ENCODE measurements at places on chromosomes 7 and 10.

GRCh38 chr7:35553519-35553918 is 141.4 kb downstream of the HERPUD2 start:
- no peak for DNase-seq

- DNase-seq, result no peak
Measured at GRCh38 chr7:159008417-159008816, 136.2 kb downstream of the VIPR2 start.

DNA sequence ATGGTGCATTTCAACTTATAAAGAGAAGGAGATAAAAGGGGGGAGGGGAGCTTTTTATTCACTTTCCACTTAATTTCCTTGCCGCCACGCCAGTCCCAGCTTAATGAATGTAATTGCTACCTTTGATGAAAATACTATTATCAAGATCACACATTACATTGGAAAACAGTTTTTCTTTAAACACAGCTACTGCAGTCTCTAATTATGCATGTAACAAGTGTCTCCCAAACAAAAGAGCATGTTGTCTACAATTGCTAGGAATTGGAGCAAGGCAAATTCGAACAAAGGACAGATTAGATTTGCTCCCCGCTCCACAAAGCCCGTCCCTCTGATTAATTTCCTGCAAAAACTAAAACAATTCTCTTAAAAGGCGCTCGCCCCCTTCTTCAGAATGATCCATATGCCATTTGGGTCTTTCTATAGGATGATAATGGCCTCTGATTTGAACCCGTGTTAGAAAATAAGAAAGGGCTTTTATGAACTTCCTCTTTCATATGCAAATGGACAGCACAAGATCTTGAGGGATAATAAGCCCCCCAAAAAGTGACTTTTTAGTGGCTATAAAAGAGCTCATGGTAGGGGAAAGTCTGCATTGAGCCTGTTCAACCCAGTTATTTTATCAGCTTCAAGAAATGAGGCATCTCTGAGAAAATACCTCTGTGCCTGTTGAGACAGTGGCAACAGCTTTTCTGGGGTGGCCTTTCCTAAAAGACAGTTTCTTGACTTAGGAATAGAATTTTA is 60.6 kb downstream of the ACADSB start:
- DNase-seq, result no peak

DNA sequence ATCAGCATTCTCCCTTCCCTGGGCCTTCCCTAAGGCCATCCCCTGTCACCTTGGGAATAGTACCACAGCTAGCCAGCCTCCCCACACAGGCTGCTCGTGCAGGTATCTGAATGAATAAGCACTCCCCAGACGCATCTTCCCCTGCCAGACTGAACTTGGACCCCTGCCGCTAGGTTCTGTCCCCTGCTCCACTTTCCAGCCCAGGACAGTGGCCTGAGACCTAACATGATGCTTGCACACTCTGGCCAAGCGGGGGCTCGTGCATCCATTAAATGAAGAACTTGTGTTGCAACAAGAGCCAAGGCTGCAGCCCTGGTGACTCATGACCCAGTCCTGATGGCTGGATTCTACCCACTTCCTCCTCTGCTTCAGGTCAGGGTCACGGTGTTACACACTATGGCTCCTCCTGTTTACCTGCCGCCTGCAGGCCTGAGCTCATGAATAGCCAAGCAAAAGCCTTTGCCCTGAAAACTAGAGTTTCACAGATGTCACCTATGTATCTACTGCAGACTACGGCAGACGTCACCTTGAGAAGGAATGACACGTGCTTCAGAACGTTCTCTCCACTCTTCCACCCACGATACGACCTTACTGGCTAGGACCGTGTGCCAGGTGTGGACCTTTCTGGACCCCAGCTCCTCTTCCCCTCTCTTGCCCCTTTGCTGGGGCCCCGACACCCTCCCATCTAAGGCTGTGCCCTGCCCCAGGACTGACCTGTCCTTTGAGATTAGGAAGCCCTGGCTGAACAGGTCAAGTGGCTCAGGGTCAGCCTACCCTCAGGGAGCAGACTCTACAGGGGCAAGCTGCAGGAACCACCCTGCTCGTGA is 6.5 kb downstream of the ASB13 start:
- no peak for DNase-seq

DNA sequence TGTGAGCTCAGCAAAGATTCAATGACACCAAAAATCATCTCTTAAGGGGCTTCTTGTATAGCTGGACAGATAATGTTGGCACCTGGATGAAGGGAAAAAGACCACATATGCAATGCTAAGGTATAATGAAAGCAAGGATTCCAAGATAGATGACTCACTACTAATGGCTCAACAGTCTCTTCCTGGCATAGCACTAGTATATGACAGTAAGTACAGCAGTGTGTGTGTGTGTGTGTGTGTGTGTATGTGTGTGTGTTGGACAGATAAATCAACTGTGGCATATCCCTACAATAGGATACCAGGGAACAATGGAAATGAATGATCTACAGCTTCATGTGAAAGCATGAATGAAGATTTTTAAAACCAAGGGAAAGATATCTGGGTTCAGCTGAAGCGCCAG is 257.1 kb downstream of the SFMBT2 start:
- no peak for DNase-seq

GRCh38 chr7:30934225-30934624 is 22.6 kb downstream of the AQP1 start:
- no peak for DNase-seq

- no peak for DNase-seq
Measured at GRCh38 chr10:93945819-93946218, 47.9 kb upstream of the PLCE1 start.

GRCh38 chr10:75772153-75772887 is 340.9 kb downstream of the LRMDA start:
- no peak for DNase-seq

GRCh38 chr7:102944241-102944640 is 31.4 kb downstream of the LRRC17 start:
- no peak for DNase-seq

GRCh38 chr7:149552799-149553198 is 55.2 kb upstream of the ZNF746 start:
- no peak for DNase-seq

GRCh38 chr10:78288663-78289062 is 255.0 kb downstream of the RPS24 start:
- DNase-seq, result no peak

DNA sequence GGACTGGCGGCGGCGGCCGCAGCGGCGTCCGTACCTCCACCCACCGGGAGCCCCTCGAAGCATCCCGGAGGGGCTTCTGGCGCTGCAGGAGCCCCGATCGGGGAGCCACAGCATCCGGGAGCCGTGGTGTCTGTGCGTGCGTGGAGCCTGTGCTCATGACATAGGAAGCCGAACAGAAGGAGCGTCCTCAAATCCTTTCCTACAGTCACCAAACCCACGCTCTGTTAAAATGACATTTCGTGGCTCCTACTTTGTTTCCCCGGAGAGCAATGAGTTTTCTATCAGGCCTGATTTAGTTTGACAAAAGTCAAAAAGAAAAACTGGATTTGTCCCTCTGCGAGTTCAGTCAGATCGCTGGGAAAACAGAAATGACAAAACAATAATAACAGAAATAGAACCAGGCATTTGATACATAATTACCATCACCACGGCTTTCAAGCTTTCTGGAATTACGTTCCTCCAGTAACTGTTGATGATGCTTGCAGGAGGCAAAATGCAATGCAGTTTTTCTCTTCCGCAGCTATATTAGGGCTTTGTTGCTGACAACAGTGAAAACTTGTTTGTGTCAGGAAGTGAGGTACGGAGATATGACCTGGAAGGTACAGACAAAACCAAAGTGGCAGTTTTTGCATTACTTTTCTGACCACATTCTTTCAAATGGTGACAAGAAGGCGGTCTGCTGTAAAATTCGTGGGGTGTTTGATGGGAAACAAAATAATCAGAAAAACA is 219.3 kb upstream of the MKLN1 start:
- DNase-seq, result peak; percentile 17

DNA sequence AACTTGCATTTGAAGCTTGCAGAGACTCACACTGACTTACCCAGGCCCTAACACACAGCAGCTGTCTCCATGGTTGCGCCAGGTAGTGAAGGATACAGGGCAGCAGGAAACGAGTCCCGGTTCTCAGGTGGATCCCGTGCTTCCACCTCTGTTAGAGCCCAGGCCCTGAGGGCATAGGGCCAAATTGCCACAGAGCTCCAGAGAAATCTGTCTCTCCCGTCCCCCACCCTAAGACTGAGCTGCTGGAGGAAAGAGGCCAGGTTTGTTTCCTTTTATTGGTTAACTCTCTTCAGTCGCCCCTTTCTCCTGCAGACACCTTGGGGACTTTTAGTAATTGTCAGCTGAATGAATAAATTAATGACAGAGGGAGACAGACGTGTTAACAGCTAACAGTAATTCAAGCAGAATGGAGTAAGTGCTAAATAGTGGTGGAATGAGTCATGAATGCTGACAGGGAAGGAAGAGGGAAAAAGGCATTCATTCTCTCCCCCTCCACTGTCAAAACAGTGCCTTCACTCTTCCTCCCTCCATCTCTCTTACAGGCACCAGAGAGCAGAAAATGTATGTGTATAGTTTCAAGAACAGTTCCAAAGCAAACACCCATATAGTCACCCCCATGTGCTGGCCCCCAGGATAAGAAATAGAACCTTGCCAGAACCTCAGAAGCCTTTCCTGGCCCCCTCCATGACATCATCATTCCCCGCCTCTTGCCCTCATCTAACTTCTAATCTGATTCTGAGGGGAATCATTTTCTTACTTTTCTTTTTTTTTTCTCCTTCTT is 16.8 kb upstream of the DLG5 start:
- no peak for DNase-seq

DNA sequence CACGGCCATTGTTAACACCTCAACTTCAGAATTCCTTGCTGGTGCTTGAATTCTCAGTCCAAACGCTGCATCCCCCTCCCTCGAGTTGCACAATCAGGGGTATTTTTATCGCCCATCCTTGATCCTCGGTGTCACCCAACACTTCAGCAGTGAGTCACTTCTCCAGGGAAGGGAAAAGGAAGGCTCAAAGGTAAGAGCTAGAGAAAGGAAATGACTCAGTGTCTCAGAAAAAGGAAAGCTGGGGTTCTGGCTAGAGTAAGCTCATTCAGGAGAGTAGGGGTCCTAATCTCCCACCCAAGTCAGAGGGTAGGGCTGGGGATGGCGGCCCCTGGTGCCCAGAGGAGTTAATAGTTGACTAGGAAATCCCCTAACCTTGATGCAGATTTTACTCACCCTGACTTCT is 39.8 kb upstream of the TRIM8 start:
- no peak for DNase-seq

DNA sequence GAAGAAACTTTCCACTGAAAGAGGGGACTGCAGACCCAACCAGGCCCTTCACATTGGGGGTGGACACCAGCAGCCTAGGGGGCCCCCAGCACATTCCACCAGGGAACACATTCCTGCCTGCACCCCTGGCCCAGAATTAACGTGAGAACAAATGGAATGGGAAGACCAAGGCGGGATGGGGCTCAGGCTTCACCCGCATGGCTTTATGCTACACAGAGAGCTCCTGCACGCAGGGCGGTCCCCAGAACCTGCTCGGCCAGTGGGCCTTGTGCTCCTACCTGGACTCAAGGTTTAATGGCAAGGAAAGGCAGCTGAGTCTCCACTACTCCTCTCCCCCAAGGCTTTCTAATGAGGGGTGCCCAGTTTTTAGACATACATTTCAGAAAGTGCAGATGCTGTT is 146.3 kb upstream of the GPR26 start:
- DNase-seq, result no peak

- DNase-seq, result no peak
Measured at GRCh38 chr7:70694971-70695794, 436.8 kb upstream of the GALNT17 start.

DNA sequence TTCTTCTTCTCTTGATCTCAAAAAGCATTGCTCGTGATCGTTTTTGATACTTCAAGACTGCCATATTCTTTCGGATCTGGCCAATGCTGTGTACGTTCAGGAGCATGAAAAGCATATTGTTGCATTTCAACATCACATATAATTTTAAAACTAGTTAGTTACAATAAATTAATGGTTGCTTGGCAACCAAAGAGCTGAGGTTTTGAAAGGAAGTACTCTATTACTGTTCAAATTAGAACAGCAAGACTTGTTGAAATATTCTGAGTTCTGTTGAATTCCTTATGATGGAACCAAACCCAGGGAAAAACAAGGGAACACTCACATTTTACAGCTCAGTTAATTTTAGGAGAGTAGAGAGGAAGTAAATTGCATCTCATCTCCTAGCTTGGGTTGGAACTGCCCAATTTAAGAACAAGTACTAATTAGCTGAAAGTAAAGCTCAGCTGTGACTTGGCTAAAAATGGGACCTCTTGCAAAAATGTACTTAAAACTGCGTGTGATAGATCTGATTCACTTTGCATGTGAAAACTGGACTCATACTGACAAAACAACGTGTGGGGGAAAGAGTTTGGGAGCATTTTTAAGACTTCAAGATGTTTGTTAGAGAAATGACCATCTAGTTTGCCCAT is 21.2 kb downstream of the OR9A2 start:
- DNase-seq, result no peak

DNA sequence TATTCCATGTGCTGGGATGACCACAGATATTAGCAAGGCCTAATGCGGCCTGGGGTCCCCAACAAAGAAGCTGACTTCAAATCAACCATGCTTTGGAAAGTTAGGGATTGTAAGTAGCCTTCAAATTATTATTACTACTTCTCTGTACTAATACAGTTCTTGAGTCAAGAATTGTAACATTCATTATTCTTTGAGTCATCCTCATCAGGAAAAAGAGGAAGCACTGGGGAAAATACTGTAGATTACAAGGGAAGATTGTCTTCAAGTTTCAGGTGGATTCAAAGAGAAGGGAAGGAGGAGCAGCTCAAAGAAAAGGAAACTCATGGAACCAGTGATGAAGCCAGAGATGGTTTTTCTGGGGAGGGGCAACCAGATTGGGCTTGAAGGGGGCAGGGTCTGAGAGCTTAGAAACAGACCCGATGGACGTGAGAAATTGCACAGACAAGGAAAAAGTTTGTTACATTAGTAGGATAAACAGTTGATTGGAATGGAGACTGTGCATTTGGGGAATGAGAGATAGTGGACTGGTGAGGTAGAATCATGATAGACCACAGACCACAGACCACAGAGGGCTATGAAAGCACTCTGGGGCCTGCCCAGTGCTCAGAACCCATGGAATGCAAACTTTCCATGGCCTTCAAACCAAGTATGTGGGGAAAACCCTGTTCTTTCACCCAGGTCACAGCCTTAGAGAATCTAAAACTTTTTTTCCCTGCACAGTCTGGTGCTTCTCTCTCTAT is 209.9 kb downstream of the ZNF365 start:
- DNase-seq, result no peak

DNA sequence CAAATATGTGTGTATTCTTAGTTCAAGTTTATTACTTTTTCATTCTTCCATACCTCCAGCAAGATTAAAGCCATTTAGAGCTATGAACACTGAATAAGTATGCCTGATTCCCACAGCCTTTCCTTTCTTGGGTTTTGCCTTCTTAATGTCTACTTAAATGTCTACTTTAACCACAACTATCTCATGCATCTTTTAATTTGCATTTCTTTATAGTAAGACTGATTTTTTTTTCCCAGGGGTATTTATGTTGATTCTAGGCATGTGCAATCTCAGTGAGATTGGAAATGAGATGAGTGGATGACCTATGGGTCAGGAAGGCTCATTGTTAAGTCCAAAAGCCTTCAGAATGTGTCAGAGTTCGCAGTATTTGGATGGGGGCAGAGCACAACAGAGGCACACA is 3.6 kb downstream of the PCBD1 start:
- no peak for DNase-seq

Data from stimulated activated naive CD4-positive, alpha-beta T cell treated with Interleukin-2 at 50 U/mL for 16 hours (primary cell).